ENCODE measurements at places on chromosomes 5 and 9.
A peak's percentile ranks its signal among the peaks of the same experiment; 100 is the strongest.

- DNase-seq = no peak
Measured at GRCh38 chr9:120978987-120979386, 52.4 kb upstream of the TRAF1 start.

GRCh38 chr5:176178789-176179188, 59.4 kb upstream of the SIMC1 start:
- DNase-seq = no peak

DNA sequence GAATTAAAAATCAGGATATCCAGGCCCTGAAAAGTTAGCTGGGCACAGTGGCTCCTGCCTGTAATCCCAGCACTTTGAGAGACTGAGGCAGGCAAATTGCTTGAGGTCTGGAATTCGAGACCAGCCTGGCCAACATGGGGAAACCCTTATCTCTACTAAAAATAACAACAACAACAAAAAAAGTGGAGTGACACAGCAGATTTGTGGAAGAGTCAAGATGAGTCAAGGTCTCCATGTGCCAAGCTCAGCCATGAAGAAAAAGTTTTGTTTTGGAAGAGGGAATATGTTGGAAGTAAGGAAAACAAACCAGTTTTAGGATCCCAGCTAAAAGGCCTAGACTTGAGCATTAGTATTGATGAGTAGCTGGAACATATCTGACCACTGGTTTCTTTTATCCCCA, 14.7 kb downstream of the LRRC70 start:
- peak; percentile 24 for DNase-seq

- no peak for DNase-seq
Measured at GRCh38 chr5:151038801-151039238, 18.4 kb downstream of the GPX3 start.

GRCh38 chr9:94528886-94529285, 26.0 kb upstream of the PCAT7 start:
- DNase-seq = no peak

DNA sequence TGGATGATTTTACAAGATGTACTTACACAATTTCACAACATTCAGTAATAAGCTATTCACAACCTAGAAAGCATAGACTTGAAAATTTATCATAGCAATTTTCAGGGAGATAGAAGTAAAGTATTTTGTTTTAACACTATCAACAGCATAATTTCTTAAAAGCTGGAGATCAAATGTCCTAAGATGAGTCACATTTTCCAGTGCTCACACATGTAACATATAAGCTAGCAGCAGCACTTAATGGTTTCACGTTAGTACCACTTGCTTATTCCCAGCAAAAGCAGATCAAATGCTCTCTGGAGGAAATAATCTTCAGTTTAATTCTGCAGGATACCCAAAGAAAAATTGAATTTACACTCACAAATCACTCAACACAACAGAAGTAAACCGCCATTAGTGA, 6.5 kb downstream of the OR13C8 start:
- DNase-seq = no peak

DNA sequence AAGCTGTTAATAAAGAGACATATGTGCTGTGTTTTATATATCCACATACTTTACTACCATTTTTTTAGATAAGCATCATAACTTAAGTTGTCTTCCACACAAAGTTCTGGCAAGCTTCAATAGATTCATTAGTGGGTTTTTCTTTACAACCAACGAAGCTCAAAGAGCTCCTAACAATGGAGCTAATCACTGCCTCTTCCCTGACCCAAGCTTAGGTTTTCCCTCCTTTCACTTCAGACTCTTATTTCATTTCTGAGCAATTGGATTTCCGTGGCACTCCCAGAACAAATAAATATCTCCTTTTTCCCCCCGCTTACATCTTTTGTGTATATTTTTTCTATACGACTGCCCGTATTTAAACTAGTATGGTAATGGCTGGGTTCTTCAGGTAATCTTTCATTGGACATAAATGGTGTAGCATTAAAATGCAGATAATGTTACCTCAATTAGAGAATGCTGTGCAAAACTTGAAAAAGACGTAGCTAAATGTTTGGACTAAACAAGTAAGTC, 275.5 kb upstream of the TMEM161B start:
- DNase-seq = no peak

DNA sequence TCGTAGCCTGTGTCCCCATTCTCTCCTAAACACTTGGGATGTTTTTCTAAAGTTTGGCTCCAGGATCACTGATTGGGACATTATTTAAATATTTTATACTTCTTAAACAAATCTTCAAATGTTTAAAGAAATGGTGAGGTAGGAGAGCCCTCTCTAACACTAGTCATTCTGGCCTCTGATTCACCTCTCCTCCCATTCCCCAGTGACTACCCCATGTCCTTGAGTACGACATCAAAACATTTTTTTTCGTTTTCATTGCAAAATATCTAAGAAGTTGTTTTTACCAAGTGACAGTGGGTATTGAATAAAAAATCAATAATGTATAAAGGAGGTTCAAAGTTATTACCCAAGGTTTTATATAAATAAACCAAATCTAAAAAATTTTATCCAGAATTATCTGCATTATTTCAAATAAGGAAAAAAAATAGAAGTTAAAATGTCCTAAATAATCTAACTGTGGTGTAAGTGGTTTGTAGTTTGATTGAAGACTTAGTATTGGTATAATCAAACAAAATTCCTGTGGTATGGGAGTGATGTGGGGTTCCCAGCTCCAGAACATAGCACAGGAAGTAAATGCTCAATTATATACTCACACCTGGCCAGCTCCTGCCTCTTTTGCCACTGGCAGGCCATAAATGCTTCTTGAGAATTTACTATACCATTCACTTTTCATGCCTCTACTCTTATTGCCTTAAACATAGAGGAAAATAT, 51.1 kb downstream of the MAST4 start:
- DNase-seq = no peak

- peak; percentile 81 for DNase-seq
Measured at GRCh38 chr9:105557804-105558610, at the start of gene FKTN. Gene FKTN, plus strand, starts transcription at chr9:105558131. Its CDS starts 16,902 bp downstream, at chr9:105575033.

DNA sequence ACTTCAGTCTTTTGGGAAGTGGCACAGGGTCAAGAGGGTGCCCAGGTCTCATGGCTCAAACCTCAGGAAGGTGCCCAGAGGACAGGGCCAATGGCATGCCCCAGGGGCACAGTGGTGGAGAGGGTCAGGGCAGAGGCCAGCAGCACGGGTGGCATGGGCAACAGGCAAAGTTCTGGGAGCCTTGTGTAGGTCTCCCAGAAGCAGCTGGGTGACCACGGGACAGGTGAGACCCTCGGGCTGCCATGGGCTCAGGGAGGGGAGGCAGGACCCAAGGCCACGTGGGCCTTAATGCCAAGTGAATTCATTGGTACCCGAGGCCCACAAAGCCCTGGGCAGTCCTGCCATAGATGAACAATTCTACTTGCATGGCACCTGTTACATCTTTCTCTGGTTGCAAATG, 72.4 kb upstream of the ADAMTS2 start:
- no peak for DNase-seq

GRCh38 chr9:113163001-113163400, 12.2 kb downstream of the SLC31A2 start:
- no peak for DNase-seq

DNA sequence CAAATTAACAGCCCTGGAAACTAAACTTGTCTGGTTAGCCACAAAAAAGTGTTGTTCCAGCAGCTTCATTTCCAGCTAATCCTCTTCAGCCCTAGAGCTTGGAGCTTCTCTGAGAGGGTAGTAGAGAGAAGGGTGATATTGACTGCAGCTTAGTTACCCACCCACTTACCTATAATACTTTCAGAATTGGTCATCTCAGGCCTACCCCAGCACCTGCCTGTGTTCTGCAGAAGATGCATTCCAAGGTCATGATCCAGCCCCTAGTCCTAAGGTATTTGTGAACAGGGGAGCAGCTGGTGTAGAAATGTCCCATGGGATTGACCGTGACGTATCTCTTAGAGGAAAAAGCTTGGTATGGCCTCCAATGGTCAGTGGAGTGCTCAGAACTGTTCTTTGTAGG, 289.0 kb downstream of the NR3C1 start:
- no peak for DNase-seq

GRCh38 chr9:77707383-77708063, 59.4 kb upstream of the GNA14 start:
- peak; percentile 99 for DNase-seq

DNA sequence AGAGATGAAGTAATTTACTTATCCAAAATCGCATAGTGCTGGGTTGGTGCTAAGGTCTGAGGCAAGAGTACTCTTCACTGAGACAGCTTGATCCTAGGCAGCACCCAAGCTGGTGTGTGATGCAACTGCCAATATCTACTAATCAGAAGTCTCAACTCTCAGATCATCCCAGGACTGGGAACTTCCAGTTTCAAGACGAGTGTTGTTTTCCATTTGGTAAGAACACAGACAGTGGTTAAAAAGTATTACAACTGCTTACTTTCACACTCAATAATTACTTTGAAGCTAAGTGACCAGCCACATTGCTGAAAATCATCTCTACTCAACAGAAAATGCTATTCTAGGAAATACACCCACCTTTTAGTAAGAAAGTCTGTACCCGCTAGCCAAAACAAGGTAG, 45.3 kb downstream of the FBXW11 start:
- DNase-seq = peak; percentile 17

DNA sequence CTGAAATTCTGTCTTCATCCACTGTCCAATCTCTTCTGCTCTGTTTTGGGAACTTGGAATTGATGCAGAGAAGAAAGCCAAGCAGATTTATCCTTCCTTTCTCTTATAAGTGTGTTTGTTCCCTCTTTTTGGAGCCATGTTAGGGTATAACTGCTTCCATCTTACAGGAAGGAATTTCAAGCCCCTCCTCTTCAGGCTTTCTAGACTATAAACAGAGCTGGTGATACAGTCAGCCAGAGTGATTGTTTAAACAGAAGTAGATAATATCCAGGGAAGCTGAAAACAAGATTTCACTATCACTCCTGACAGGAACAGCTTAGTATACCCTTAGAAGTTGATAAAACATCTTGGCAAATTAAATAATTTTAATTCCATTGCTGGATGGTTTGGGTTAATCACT, 102.1 kb upstream of the DMRT1 start:
- DNase-seq = no peak

- DNase-seq = no peak
Measured at GRCh38 chr9:113566712-113567071, 103.2 kb downstream of the RGS3 start.

DNA sequence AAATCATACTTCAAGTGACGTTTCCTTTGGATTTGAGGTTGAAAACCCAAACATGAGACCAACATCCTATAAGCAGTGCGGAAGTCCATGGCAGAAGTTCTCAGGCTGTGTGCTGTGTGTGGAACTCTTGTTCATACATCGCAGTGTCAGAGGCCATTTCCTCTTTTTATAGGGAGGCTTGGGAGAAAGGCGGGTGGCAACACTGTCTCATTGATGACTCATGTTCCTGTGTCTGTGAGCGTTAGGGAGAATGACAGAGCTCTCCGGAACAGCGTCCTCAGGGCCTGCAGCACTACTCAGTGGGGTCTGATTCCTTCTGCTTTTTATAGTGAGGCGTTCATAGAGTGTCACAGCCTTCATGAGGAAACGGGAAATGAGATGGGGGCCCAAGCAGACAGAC, 98.8 kb upstream of the BASP1 start:
- DNase-seq = peak; percentile 83

DNA sequence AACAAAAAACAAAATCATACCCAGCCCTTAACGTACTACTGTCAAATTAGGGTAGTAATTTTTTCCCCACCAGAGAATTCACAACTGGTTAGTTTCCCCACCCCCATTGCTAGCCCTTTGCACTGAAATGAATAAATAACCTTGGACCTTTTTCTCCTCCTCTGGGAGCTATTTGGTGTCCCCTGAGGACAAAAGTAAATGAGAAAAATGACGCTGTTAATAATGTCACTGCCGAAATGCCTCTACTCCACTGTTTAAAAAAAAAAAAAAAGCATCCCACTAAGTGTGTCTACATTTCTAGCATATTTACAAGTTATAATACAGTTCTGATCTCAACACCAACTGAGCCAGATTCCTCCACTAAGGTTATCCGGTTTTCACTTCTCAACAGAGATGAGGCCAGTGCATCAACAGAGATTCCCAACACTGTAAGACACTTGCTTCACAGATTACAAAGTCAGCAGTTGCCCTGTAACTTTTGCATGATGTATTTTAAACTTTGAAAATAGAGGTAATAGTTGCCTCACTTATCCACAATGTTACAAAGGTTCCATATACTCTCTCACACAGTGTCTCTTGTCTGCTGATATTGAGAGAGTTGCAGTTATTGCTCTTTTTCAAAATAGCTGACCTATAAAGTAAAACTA, 5.1 kb upstream of the NFIB start:
- no peak for DNase-seq

- peak; percentile 58 for DNase-seq
Measured at GRCh38 chr5:126003309-126003708, 419.9 kb upstream of the GRAMD2B start.

- DNase-seq = no peak
Measured at GRCh38 chr9:79980432-79980831, 408.7 kb downstream of the TLE4 start.

DNA sequence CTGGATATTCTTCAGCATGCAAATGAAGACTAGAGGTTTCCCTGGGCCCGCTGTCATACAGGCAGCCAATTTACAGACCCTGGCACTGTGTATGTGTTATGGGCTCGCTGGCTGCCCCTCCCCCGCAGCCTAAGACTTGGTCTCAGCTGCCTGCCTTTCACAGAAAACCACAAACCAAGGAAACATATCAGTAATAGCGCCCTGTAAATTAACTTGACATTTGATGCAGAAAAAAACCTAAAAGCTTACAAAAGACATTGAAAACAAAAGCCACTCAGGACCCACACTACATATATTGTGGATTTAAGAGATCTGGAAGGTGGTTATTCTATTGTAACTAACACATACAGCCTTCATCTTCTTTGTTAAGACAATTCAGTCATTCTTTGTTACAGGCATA, 287.0 kb upstream of the TMEM161B start:
- DNase-seq = no peak

DNA sequence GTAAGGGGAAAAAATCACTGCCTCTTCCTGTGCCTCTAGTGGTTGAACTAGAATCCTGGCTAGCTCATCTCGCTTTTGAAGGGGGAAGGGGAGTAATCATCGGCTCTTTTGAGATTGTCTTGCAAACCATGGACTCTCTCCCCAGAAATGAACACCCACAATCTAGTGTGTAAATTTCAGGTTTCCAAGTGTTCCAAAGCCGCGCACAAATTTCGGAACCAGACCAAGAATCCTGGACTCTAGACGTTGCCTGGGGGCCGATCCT, 4.9 kb upstream of the FOXE1 start:
- no peak for DNase-seq

- DNase-seq = peak; percentile 33
Measured at GRCh38 chr5:10863763-10864383, 102.8 kb upstream of the DAP start.

- peak; percentile 83 for DNase-seq
Measured at GRCh38 chr5:122463221-122463620, 151.2 kb downstream of the SNCAIP start.

DNA sequence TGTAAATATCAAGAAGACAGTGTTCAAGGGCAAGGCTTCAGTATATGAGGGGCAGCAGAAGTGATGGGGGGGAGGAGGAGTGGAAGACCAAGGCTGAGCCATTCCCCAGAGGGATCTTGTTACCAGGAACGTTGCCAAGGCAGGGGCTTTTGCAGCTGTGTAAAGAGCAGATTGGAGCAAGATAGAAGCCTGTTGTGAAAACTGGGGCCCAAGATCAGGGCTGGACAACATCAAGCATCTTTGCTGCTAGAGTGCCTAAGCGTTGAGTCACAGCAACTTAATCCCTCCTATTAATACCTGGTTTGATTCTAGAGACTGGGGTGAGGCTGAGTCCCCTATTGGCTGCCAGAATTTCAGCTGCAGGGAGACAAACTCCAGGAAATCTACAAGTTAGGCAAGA, 18.4 kb upstream of the ERCC6L2 start:
- DNase-seq = peak; percentile 44

GRCh38 chr9:8683496-8683895, 883.9 kb upstream of the DMAC1 start:
- no peak for DNase-seq

GRCh38 chr5:175690586-175690985, 32.7 kb downstream of the HRH2 start:
- DNase-seq = no peak

Measured in AG10803 (cell line).